ENCODE measurements at places on chromosomes 7 and 10.

DNA sequence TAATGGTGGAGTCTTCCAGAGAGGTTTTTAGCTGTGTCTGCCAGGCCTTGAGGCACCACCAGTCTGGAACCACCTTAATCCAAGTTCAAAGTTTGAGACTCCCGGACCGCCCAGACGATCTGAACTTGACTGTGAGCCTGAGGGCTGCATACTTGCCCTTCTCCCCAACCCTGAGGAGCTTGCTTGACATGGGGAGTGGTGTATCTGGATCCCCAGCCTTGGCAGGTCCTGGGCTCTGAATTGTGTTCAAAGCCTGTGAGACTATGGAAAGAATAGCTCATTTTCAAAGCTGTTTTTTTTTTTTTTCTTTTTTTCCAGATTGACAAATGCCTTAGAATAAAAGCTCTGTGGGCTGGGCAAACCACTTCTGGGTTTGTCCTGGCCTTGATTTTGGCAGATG is 22.3 kb upstream of the CAMK1D start:
- no peak for DNase-seq

DNA sequence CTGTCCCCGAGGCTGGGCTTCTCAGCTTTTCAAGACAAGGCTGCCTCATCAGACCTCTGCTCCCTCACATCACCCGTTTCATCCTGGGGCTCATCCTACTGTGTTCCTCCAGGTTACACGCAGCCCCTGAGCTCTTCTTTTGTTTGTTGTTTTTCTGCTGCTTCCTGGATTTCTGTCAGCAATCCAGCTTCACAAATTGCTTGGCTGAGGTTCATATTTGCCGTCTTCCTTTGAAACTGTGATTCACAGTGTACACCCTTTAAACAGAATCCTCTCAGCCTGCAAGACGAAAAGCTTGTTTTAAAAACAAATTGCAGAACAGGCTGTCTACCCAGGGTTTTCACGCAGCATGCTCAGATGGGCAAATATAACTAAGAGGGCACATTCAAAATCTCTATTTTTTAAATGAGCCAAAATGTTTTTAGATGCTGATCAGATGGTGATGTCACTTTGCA is 39.1 kb upstream of the PARD3 start:
- DNase-seq = no peak

GRCh38 chr7:97064972-97065587 is 40.4 kb upstream of the DLX5 start:
- no peak for DNase-seq

GRCh38 chr10:978826-979421 is 9.3 kb upstream of the GTPBP4 start:
- no peak for DNase-seq

DNA sequence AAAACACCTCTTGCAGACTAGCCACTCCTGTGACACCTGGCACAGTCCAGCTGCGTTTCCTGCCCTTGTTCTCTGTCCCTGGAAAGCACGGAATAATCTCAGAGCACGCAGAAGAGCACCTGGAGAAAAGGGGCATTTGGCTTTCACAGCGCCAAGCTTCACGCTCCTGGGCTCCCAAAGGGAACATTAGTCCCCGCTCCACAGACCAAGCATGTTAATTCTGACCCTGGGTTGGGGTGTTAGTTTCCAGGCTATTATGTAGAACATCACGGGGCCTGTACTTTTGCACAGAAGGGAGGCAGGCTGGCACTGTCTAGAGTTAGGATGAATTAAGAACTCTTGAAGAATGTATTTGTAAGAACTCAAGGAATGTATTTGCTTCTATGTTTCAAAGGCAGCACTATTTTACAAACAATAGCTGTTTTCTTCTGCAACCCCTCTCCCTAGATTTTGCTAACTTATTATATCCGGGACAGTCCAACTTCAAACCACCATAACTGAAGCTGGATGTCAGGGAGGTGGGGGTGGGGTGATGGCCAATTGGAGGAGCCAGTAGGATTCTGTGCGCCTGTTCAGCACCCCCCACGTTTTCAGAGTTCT is 62.2 kb upstream of the TRIM8 start:
- DNase-seq = no peak

- DNase-seq = no peak
Observed at GRCh38 chr10:112953174-112954159, 3.4 kb downstream of the TCF7L2 start.

- DNase-seq = no peak
Observed at GRCh38 chr7:99499371-99499720, 735 bp downstream of the ZNF394 start.

- DNase-seq = no peak
Observed at GRCh38 chr7:154975984-154976383, 26.9 kb downstream of the PAXIP1 start.

- DNase-seq = no peak
Observed at GRCh38 chr10:48451969-48452878, 145.7 kb downstream of the MAPK8 start.

DNA sequence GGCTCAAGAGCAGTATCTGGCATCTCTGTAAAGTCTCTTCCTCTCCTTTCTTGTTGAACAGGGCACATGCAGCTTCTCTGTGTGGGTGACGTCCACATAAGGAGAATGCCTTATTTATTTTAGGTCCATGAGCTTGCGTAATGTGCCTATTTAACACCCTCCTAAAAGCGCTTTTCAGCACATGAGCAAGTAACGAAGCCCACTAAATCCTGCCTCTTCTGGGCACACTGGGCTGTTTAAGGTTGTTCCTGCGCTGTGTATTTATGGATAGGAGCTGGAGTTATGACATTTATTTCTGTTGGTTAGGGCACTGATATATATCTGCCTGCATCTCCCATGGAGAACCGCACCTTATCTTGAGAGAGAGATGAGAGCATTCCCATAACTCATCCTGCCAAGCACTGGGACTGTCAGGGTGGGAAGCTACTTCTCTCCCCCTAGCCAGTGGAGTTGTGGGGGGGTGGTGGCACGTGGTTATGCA is 76.1 kb downstream of the LRRC4 start:
- DNase-seq = no peak

- DNase-seq = no peak
Observed at GRCh38 chr7:140595468-140596092, 45.0 kb downstream of the DENND2A start.

DNA sequence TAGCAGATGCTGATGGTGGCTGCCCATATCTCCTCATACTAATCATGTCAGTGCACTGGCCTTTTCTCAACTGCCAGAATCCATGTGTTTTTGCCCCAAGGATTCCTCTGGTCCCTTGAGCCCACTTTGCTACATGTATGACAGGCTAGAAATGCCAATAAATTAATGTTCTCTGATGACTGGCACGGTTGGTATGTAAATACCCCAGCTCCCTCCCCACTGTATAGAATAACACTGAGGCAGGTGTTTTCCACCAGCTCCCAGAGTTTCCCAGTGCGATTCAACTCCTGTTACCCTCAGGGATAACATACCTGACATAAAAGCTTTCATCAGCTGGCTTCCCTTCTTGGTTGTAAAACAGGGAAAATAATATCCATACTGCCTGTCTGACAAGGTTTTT is 9.0 kb upstream of the PLEKHS1 start:
- DNase-seq = no peak

DNA sequence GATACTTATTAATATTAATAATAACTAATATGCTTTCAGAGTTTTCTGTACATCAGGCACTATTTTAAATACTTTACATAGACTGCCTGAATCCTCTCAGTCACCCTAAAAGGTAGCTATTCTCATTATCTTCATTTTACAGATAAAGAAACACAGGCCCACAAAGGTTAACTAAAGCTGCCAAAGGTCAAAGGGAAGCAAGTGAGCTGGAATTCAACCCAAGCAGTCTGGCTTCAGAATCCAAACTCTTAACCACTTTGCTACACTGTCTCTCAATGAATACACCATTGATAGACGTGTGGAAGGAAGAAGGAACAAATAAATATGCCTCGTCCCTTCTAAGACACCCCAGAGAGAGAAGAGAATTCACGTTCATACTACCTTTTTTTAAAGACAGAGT is 52.0 kb downstream of the GFRA1 start:
- no peak for DNase-seq

DNA sequence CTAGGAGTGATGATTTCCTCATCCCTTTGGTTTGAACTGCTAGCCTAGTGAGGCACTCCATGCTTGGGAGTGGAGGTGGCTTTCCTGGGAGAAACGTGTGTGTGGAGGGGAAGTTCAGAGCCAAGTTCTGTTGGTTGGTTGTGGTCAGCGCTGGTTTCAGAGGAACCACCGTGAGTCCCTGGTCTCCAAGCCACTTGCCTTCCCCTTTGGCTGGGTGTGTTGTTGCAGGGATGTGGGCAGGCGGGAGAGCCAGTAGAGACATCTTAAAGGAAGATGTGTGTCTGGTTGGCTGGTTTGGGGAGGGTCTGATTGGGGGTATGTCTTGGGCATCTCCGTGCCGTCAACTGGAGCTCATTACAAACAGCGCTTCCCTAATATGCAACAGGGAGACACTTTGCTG is 130.8 kb upstream of the TCF7L2 start:
- no peak for DNase-seq

DNA sequence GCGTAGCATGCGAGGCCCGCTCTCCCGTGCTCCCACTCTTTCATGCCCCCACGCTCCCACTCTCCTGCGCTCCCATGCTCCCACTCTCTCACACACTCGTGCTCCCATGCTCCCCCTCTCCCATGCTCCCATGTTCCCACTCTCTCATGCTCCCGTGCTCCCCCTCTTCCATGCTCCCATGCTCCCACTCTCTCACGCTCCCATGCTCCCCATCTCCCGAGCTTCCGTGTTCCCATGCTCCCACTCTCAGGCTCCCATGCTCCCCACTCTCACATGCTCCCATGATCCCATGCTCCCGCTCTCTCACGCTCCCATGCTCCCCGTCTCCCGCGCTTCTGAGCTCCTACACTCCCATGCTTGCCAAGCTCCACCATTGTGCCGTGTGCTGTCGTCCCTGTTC is 84.4 kb upstream of the ANLN start:
- no peak for DNase-seq

DNA sequence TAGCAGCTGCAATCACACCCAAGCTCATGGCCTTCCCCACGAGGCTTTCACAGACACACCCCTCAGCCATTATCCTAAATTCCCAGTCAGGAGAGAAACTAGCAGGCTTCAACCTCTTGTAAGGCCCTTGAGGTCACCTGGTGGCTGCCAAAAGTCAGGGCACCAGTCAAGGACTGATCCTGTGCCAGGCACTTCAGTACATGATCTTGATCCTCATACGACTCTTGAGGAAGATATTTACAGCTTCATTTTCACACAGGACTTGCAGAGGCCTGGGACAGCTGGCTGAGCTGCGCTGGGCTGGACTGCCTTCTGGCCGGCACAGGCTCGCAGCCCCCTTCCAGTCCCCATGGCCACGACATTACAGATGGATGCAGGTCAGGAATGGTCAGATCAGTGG is 8.8 kb downstream of the PDAP1 start:
- no peak for DNase-seq

DNA sequence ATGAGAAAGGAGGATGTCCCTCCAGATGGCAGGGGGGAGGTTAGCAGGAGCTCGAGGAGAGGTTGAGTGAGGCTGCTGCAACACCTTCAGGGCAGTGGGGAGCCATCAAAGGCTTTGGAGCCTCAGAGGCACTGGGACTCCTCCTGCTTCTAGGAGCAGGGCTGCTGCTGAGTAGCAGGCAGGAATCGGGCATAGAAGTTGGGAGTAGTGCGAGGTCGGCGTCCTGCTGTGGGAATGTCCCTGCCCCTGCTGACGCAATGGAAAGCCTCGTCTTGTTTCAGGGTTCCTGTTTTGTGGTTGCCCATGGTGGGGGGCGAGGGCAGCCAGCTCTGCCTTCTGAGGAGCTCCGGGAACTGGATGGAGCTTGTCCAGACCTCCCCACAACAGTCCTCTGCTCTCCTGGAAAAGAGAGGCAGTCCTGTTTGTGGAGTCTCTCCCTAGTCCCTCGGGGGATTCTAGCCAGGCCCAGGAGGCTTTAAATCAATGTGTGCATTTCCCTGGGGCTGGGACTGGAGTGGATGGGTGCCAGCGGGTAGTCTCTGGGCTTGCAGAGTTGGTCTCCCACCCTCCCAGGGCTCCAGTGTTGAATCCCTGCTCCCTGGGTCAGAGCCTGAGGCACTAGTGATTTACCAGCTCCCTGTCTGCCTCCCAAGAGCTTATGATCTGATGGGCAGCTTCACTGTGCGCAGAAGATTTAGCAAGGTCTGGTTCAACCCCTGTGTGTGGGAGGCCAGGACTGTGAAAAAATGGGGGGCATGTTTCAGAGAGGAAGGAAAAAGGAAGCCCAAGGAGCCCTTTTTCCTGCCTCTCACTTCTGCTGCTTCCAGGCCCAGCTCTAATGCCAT is 98.7 kb upstream of the PPIF start:
- DNase-seq = no peak

GRCh38 chr10:111648046-111648445 is 535.5 kb downstream of the GPAM start:
- DNase-seq = no peak

DNA sequence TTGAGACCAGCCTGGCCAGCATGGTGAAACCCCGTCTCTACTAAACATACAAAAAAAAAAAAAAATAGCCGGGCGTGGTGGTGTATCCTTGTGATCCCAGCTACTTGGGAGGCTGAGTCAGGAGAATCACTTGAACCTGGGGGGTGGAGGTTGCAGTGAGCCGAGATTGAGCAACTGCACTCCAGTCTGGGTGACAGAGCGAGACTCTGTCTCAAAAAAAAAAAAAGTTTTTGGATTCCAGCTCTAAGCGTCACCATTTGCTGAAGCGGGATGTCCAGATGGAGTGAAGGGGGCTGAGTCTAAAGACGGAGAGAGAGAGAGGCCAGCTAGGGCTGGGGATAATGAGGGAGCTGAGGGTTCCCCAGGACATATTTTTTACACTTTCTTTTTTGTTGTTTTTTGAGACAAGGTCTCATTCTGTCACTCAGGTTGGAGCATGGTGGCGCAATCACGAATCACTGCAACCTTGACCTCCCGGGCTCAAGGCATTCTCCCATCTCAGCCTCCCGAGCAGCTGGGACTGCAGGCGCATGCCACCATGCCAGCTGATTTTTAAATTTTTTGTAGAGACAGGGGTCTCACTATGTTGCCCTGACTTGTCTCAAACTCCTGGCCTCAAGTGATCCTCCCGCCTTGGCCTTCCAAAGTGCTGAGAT is 9.4 kb upstream of the HK1 start:
- DNase-seq = no peak

DNA sequence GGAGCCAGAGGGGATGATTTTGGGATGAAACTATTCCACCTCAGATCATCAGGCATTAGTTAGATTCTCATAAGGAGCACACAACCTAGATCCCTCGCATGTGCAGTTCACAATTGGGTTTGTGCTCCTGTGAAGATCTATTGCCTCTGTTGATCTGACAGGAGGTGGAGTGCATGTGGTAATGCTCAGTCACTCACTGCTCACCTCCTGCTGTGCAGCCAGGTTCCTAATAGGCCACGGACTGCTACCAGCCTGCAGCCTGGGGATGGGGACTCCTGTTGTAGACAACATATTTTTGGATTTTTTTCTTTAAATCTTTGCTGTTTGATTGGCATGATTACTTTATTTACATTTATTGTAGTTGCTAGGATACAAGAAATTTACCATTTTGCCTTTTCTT is 765.0 kb downstream of the INHBA start:
- DNase-seq = no peak

DNA sequence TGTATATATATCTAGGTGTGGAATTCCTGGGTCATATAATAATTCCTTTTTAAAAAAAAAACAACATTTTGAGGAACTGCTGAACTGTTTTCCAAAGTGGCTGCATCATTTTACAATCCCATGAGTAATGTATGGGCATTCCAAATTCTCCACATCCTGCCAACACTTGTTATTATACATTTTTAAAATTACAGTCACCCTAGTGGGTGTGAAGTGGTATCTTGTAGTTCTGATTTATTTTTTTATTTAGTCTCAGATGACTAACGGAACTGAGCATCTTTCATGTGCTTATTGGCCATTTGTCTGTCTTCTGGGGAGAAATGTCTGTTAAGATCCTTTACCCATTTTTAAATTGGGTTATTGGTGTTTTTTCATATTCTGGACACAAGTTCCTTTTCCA is 12.0 kb upstream of the KLHL7 start:
- DNase-seq = no peak

Data from stimulated activated CD4-positive, alpha-beta T cell treated with anti-CD3 and anti-CD28 coated beads, TNF-alpha, amount 100 ng/mL, for 24 hours (primary cell).